ENCODE measurements at places on chromosomes 6 and 20.
A peak's percentile ranks its signal among the peaks of the same experiment; 100 is the strongest.

- no peak for DNase-seq
Measured at GRCh38 chr6:81897793-81898192, 145.3 kb upstream of the TENT5A start.

DNA sequence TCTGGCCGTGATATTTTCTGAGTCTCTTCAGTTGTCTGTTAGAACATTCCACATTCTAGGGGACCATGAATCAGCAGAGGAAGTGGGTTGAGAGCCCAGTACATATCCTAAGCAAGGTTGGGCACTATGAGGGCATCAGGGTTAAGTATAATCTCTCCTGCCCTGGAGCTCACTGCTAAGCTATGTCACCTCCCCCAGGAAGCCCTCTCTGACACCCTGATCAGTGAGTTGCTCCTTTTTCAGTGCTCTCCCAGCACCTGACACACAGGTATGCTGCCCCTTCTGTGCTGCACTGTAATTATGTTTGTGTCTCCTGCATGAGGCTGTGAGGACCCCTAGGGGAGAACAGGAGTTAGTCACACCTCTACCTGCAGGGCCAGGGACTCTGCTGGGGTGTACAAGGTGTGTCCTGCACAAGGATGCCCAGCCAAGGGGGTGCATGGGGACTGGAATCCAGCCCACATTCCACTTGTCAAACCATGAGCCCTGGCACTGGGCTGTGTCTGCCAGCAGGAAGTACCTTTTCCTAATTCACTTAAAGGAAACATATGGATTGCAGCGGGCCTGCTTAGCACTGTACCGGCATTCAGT lies 3.9 kb downstream of the RAB44 start:
- no peak for DNase-seq

DNA sequence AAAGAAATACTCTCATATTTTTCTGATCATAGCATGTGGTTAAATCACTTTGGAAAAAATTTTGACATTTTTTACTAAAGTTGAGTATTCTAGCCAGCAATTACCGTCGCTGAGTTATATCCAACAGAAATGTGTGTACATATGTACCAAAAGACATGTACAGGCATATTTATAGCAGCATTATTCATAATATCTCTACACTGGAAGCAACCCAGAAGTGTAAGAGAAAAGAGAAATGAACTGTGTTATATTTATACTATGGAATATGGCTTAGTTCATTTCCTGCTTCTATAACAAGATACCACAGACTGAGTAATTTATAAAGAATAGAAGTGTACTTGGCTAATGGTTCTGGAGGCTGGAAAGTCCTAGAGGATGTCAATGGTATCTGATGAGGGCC lies 474.0 kb upstream of the GJE1 start:
- DNase-seq: no peak

DNA sequence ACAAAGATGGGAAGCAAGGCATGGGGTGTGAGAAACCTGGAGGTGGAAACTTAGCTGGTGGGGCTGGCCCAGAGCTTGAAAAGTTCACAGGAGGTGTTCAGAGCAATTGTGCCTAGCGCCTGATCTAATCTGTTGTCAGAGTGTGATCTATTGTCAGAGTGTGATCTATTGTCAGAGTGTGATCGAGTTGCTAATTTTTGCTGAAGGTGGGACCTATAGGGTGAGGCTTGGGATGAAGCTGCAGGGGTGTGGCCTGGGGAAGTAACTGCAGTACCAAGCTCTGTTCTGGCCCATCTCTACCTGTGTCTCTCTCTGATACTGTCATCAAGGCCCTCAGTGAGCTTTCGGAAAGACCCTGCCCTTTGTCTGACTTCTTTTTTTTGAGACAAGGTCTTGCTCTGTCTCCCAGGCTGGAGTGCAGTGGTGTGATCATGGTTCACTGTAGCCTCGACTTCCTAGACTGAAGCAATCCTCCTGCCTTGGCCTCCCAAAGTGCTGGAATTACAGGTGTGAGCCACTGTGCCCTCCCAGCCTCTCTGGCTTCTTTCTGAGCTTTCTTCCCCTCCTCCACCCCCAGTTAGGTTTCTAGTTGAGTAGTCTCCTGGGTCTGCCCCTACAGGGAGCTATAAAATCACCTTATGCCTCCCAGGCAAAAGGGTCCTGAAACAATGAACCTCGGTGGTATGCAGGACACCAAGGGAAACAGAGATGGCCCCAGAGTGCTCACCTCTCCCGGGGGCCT lies 150.8 kb upstream of the RNF24 start:
- no peak for DNase-seq

DNA sequence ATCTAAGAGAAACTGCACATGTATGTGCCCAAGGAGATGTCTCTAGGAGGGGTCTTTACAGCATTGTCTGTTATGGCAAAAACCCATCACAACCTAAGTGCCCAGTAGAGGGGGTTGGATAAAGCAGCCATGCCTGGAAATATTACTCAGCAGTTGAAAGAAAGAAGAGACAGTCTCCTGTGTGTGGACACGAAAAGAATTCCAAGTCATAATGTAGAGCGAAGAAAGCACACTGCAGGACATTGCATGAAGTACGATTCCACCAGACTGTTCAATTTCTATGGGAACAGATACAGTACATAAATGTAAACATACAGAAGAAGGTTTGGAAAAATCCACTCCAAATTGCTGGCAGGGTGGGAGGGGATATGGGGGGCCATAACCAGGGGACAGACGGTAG lies 7.3 kb upstream of the TGM2 start:
- no peak for DNase-seq

- no peak for DNase-seq
Measured at GRCh38 chr6:147561726-147562125, 53.2 kb downstream of the SAMD5 start.

- no peak for DNase-seq
Measured at GRCh38 chr6:156741287-156742073, 35.7 kb upstream of the ARID1B start.

GRCh38 chr6:106829451-106829850 lies 145.1 kb downstream of the CD24 start:
- no peak for DNase-seq

GRCh38 chr20:652615-653109 lies 338 bp downstream of the SRXN1 start:
- DNase-seq: no peak

DNA sequence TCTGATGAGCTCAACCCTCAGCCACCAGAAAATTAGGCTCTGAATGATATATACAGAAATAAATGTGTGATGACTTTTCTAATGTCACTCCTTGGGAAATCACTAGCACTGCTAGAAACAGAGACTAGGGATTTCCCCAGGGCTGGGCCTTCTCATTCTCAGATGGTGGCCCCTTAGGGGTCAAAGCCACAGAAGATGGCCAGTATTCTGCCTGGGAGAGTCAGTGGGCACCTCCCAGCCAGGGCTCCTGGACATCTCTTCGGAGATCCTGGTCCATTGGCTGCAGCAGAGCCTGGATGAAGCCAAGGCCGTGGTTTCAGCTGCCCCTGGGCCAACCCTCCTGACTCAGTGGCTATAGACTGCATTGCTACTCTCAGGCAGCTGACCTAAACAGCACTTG lies 276.9 kb upstream of the SUPT3H start:
- no peak for DNase-seq

DNA sequence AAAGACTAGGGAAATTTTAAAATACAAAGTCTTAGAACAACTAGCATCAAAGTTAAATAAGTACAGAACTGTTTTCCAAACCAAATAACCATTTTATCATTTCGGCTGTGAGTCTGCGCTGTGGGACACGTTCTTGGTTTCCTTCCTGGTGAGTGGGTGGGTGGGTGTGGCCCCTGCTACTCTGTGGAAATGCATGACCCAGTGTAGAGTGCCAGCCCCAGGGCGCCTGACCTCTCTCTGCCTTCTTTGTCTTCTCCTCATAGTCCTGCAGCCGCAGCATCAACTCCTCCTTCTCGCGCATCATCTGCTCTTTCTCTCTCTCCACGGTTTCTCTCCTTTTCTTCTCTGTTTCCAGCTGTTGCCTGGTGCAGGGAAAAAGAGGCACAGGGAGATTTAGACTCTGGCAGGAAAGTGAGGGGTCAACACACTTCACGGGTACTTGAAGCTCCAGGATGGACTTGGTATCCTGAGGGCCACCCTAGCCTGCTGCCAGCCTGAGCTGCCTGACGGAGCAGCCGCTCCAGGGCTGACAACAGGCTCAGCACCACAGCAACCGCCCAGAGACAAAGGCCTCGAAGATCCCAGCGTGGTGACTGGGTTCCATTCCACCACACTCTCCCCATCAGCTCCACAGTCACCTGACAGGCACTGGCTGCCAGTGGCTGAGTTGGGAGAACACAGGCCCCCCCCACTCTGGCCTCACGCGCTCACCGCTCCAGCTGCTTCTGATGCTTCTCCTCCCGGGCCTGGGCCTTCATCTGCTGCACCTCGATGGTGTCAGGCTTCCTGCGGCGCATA lies 48.4 kb downstream of the EZR start:
- DNase-seq: peak; percentile 12

GRCh38 chr20:25730862-25731261 lies 34.2 kb upstream of the ZNF337 start:
- DNase-seq: no peak

- DNase-seq: no peak
Measured at GRCh38 chr6:144957236-144957937, 672.3 kb downstream of the UTRN start.

DNA sequence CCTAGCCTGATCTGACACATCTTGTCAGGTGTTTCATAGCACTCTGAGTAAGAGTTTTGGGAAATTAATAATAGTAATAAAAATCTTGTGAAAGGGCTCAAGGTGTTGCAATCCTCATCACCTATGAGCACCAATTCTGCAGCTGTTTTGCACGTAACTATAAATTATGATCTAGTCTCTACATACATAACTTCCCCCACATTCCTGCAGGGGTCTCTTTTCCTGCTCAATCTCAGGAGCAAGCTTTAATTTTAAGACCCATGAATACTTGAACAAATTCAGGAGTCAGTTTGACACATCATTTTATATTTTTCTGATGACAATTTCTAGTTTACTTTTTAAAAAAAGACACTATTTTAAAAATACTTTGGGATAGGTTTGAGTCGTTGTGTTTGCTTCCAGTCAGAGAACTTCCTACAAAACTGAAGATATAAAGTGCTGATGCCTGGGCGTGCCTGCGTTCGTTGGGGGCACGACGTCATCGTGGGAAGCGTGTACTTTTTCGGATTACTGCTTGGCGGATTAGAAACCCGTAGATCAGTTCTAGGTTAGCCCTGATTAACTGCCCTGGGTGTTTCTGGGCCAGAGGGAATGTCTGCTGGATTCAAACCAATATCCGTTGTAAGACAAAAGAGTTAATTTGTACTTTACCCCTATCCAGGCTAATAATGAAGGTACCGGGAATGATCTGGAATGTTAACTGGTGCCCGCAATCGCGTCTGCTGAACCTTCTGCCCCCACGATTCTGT lies 1.0 kb upstream of the E2F3 start:
- DNase-seq: no peak

DNA sequence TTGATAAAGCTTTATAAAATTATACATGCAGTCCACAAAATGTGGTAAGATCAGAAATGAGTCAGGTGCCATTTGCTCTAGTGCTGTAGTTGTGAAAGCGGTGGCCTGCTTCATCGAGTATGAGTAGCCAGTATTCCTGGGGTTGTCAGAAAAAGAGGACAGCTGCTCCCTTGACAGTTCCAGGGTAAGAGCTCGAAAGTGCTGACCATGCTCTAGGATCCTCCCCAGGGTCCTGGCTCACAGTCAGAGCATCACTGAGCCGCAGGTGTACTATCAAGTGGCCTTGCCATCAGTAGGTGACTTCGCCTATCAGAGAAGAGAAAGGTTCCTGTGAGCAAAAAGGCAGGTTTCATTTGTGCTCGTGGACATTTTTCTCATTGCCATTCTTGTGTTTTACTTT lies 3.6 kb downstream of the BTBD3 start:
- DNase-seq: no peak

- DNase-seq: no peak
Measured at GRCh38 chr6:136317021-136317694, 27.5 kb upstream of the BCLAF1 start.

GRCh38 chr6:3526962-3527650 lies 70.3 kb upstream of the SLC22A23 start:
- DNase-seq: no peak

DNA sequence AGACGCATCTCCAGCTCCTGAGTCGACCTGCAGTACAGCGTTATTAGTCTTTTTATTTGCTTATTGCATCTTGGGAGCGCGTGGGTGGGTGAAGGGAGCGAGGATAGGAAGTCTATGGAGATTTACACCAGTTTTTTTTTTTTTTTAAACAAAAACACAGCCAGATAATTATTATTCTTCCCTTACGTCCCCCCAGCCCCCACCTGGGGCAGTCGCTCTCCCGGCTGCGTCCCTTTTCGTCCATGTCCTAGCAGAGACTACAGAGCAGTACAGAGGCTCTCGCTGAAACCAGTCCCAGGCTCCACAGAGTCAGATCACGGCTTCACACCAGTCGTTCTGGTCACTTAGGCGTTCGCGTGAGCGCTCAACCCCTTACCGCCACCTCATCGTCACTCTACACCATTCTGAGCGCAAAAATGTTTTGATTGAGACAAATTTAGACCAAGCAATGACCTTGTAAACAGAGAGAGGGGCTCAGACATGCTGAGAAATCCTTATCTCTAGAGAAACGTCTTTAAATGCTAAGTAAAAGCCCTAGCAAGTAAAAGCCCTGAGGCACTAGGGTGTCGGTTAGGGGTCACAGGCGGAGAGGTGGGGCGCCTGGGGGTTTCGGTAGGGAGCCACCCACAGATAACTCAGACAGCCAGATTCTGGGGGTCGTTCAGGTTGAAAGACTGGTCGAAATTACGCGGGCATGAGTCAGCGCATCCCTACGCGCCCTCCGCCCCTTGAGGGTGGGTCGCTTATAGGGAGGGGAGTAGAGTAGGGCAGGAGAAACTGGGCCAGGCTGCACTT lies 975 bp upstream of the PPT2 start:
- no peak for DNase-seq

DNA sequence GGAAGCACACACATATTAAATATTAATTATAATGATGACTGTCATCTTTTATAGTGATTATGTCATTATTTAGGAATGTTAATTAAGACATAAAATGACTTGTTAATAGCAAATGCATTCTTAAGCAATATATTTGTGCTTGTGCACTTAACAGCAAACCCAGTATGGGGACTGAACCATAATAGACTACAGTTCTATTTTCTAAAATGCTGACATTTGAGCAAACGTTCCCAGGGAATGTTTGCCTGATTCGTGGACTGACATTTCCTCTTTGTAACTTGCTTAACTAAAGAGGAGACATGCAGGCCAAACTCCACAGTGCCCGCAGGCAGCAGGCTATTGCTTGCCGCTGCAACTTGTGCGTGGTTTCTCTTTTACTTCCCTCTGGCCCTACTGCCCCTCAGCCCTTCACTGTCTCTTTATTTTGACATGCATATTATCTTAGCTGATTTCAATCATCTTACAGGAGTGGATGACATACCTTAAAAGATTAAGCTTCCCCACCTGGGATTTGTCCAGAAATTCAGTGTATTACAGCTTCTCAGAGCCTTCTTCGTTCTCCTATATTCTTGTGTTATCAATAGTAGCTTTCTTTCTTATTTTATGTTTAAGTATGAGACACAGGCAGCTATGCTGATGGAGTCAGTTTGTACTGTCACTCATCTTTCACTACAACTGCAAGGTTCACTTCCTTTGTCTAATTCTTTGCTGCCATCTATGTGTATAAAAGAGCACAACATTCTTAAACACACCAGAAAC lies 141.5 kb downstream of the GMDS start:
- DNase-seq: peak; percentile 12

GRCh38 chr6:121630716-121631115 lies 195.3 kb downstream of the GJA1 start:
- no peak for DNase-seq

All from amygdala (tissue), 56 donors.